Activated CD8-positive, alpha-beta memory T cell treated with anti-CD3 and anti-CD28 coated beads, Interleukin-2, amount 10 ng/mL, durations not matched to agents 7 days and 5 days (primary cell): ENCODE measurements at places on chromosomes 1 and 21.

GRCh38 chr1:35191429-35192055 lies 1.4 kb downstream of the SFPQ start:
- no peak for DNase-seq

GRCh38 chr1:30822006-30822405 lies 64.4 kb upstream of the LAPTM5 start:
- no peak for DNase-seq

DNA sequence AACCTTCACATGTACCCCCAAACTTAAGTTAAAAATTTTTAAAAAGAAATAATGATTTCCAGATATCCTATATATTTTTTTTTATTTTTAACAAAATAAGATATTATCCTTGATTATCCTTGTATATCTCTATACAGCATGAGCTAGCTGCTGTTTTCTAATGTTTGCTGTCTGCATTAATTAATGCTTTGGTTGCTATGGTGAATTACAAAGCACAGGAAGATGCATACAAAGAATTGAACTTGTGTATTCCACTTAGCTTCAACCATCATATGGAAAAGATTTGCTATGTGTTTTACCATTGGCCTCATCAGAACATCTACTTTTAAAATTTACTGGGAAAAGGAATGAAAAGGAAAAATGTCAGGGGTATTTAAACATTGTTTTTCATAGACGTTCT lies 35.4 kb downstream of the VPS45 start:
- no peak for DNase-seq

GRCh38 chr1:116470671-116471070 lies 97.6 kb downstream of the ATP1A1 start:
- no peak for DNase-seq

GRCh38 chr1:27884006-27884954 lies 11.9 kb downstream of the THEMIS2 start:
- no peak for DNase-seq
